ENCODE measurements at places on chromosomes 7 and 10.

GRCh38 chr7:26346611-26347203 is 55.0 kb downstream of the SNX10 start:
- peak; percentile 56 for DNase-seq

- peak; percentile 73 for DNase-seq
Measured at GRCh38 chr7:107563775-107564552, at the start of the genes COG5 and DUS4L. Gene COG5, minus strand, starts transcription at chr7:107563920. Its CDS starts 24 bp downstream, at chr7:107563896. Gene DUS4L, plus strand, starts transcription at chr7:107563971. Its CDS starts 3,100 bp downstream, at chr7:107567071.

DNA sequence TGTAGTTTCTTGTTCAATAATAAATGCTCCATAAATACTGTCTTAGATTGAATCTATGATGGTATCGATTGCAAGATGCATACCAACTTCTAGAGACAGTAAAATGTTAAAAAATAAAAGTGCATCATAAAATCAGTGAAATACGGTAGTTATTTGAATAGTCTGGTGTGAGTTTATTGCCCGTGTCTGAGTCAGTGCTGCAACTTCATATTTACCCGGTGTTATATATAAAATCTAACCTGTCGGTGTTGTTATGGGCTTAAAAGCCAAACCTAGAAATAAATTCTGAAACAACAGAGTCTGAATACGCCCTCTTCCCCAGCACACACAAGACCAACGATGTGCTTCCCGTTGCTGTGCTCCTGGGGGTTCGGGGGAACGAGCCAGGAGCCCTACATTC is 16.3 kb downstream of the MACROH2A2 start:
- no peak for DNase-seq

DNA sequence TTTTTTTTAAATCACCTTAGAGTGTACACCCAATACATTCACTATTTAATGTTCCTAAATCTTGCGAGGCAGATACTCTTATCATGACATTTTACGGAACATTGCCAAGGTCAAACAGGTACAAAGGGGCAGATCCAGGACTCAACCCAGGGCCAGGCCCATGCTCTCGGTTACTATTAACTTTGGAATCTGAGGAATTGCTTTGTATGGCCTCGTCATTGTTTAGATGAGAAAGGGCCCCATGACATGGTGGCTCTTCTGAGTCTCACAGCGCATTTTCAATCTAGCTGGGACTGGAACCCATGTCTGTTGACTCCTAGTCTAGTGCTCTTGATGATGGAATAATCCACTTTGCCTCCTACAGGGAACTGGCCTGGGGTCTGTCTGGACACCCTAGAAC is 59.1 kb downstream of the GATA3 start:
- no peak for DNase-seq

DNA sequence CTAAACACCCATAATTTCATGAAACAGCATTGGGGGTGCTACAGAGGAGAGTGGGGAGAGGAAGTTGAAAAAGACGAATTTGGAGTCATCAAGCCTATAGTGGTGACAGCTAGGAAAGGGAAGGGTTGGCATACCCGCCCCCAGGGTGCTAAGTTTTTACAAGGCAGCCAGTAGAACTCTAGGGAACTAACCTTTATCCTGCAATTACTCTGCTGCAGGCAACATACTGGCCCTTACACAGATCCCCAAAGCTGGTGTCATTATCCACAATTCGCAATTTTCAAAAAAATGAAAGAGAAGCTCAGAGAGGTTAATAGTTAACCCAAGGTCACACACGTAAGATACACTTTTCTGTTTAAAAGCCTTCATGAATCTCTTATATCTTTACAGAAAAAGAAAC is 14.2 kb upstream of the SLC35B4 start:
- no peak for DNase-seq

- no peak for DNase-seq
Measured at GRCh38 chr7:83439026-83439425, 209.9 kb downstream of the SEMA3E start.

GRCh38 chr10:93876381-93876780 is 17.4 kb upstream of the SLC35G1 start:
- peak; percentile 68 for DNase-seq

DNA sequence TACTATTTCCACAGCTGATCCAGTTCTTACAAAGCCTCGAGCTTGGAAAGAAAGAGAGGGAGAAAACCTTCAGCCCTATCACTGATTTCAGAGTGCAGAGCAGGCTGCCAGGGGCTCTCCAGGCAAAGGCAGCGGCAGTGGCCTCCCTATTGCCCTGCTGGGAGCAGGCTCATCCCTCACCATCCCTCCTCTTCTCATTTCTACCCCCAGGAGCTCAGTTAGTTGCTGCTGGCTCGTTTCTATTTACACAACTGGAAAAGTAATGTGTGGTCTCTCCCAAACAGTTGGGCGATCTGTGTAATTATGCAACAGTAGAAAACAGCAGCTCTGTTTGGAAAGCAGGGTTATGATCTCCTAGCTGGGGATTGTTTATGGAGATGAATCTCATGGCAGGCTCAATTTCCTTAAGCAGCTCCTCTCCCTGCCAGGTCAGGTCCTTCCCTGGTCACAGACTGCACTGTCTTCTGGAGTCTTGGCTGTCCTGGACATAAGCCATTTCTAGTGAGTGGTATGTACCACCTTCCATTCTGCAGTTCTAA is 28.7 kb upstream of the TNS3 start:
- DNase-seq = peak; percentile 53

DNA sequence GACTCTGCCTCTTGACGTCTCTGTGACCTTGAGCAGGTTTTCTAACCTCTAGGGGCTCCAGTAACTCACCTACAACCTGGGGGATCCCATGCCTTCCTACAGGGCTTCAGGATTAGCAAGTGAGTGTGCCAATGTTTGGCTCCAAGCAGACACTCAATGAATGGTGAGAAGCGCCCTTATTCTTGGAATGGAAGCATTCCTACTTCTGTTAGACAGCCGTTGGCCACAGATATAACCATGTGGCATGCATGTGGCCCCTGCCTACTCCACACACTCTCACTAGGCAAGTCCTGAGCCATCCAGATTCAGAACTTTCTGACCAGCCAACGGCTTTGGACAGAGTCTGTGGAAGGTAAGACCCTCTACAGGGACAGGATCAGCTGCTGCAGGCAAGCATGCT is 108.9 kb upstream of the LYZL2 start:
- no peak for DNase-seq

- DNase-seq = peak; percentile 17
Measured at GRCh38 chr7:94095316-94096009, 91.3 kb upstream of the BET1 start.

- no peak for DNase-seq
Measured at GRCh38 chr7:16916738-16917137, 35.0 kb upstream of the AGR3 start.

GRCh38 chr7:133560900-133561299 is 308.0 kb downstream of the EXOC4 start:
- DNase-seq = no peak

DNA sequence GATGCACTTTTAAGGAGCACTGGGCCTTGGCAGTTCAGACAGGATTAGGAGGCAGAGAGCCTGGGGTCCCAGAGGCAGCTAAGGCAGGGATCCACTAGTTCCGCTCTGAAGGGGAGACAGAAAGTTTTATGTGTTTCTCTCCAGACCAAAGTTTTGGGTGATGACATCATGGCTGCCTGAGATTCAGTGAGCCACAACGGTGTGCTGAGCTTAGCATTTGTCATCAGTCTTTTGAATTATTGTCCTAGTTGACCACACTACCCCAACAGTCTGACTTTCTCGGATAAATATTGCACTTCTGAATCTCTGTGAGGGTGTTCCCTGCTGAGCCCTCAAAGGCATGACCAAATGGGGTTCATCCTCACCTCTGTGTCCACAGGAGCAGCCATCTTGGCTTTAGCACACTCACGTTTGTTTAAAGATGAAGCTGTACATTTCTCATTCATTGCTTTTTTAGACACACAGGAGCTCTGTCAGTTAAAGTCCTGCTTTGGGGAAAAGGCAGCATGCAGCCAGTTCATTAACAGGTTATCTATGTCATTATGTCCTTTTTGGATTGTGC is 297.7 kb upstream of the LRGUK start:
- DNase-seq = peak; percentile 76

GRCh38 chr7:118053353-118053752 is 130.6 kb upstream of the LSM8 start:
- no peak for DNase-seq

DNA sequence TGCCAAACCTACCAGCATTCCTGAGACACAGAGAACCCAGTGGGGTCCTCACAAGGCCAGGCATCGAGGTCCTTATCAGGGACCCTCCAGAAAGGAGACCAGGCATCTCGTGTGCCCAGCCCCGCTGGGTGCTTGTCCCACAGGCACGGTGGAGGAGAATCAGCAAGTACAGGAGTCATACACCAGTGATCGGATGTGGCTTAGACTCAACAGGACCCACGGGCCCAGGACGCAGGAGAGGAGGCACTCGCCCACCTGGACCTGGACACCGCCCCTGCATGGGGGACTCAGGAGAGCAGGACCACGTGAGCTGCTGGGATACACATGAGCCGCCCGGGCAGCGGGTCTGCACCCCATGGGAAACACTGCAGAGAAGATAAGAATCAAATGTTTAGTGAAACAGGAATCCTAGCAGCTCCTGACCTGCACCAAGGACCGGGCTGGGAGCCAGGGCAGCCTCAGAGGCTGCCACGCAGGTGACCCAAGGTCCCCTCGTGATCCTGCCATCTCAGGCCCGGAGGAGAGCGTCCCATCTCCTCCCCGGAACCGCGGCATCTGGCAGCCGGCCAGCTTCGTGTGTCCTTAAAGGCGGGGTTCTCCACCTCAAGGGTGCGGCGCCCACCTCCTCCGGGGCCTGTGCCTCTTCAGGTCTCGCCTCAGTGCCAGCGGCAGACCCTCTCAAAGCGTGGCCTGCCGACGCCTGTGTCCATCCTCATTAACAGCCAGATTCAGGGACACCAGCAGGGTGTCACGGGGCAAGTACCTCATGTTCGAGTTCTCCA is 59.2 kb downstream of the FOXL3 start:
- no peak for DNase-seq

GRCh38 chr10:110686047-110686446 is 41.9 kb downstream of the RBM20 start:
- peak; percentile 58 for DNase-seq

GRCh38 chr7:131895541-131896164 is 339.2 kb upstream of the PODXL start:
- DNase-seq = peak; percentile 95

DNA sequence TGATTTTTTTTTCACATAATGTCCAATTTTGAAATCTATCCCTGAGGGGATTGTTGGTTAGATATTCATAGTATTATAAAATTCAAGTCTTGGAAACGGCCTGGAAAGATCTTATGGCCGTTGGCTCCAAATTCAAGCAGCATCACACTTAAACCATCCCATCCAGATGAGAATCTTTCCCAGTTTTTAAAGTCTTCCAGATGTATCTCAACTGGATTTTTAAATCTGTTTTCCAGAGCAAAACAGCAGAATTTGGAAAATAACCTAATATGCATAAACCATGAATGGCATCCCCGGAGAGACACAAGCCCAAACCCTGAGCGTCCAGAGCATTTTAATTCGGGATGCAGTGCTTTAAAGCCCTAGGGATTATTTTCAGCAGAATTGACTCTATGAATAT is 208.2 kb upstream of the PRKCQ start:
- DNase-seq = no peak

GRCh38 chr7:92874567-92874966 is 38.2 kb upstream of the CDK6 start:
- no peak for DNase-seq

GRCh38 chr7:69129524-69129923 is 468.8 kb upstream of the AUTS2 start:
- no peak for DNase-seq

GRCh38 chr7:4800487-4800886 is 25.1 kb downstream of the AP5Z1 start:
- no peak for DNase-seq

DNA sequence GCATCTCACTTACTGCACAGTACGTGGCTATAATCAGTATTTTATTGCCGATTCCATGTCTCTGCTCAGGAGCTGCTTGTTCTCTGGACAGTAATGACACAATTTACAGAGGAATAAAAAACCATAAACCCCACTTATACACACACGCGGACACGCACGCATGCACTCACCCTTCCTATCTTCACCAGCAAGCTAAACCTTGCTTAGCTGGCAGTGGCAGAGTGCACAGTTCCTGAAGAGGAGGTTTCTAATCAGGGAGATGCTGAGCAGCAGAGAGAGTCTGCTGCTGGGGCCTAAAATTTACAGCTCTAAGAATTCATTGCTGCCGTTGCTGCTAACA is 66.3 kb downstream of the SND1 start:
- no peak for DNase-seq

DNA sequence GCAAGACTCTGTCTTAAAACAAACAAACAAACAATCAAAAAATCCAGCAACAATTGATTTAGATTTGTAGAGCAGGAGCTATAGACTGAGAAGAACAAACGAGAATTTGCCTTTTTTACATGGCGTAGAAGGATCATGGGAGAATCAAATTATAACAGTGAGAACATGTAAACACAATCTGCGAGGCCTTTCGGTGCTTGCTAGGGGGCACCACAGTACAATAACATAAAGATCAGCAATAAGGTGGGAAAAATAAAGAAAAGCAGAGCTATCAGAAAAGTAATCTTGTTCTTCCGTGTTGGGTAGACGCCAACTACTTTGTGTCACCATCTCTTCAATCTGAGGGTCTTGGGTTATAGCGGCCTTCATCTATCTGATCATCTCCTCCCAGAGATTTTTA is 82.2 kb downstream of the NOD1 start:
- DNase-seq = no peak

DNA sequence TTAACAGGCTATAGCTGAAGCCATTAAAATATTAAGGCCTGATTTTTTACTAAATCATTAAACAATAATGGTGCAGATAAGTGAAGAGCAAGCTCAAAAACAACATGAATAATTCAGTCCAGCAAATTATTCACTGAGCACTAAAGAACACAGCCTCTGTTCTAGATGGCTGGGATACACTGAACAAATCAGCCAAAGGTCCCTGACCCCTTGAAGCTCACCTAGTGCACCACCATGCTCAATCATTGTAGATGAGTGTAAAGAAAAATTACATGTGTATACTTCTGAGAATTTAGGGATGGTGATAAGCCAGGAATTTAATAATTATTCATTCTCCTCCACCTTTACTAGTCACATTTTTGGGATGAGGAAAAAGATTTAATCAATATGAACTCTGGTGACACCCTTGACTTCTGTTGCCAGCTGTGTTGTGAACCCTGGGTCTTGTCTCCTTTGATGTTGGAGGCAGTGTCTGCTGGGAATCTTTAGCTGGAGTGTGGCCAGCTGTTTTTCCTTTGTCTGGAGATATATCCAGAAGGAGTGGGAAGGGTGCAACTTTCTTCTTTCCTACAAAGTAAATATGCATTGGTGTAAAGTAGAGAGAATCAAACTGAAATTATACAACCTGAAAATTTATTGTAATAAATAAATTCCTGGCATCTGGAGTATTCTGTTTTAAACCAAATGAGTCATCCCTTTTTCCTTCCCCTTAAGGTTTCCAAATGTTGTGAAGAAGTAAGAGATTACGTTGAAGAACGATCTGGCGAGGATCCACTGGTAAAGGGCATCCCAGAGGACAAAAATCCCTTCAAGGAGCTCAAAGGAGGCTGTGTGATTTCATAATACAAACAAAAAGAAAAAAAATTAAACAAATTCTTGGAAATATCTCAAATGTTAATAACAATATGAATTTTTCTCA is 4.0 kb downstream of the GNGT1 start:
- peak; percentile 67 for DNase-seq

DNA sequence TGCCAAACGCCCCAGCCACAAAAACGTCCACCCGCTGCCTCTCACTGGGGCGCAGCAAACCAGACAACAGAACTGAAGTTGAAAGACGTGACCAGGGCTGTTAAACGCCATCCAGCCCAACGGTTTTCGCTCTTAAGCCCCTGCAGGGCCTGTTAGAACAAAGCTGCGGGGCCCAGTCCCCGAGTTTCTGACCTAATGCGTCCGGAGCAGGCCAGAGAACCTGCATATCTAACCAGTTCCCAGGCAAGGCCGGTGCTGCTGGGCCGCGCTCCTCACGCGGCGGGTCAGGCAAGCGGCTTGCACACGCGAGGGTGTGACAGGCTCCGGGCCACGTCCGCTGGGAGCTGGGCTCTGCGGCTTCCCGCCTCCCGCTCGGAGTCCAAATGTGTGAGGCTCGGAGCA is 87.0 kb downstream of the PTPRN2 start:
- DNase-seq = no peak
